ENCODE measurements at places on chromosomes 1 and 21.

DNA sequence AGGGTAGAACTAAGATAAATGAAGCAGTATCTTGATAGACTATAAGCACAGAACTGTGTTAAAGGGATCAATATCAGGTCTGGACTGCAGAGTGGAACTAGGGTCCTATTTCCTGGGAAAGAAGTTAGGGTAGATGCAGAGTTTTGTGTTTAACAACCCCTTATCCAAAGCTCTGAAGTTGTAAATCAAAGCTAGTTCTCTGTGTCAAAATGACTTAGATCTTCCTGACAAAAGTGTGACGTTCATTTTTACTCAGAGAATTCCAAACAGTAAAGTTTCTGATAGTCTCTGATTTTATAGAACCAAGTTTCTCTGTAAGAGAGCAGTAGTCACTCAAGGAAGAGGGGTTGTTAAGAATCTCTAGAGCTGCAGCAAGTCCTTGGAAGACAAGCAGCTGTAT, 8.3 kb downstream of the NUCKS1 start:
- no peak for DNase-seq

- no peak for DNase-seq
These were observed 55.7 kb upstream of the EPHA8 start for GRCh38 chr1:22507587-22507986.

DNA sequence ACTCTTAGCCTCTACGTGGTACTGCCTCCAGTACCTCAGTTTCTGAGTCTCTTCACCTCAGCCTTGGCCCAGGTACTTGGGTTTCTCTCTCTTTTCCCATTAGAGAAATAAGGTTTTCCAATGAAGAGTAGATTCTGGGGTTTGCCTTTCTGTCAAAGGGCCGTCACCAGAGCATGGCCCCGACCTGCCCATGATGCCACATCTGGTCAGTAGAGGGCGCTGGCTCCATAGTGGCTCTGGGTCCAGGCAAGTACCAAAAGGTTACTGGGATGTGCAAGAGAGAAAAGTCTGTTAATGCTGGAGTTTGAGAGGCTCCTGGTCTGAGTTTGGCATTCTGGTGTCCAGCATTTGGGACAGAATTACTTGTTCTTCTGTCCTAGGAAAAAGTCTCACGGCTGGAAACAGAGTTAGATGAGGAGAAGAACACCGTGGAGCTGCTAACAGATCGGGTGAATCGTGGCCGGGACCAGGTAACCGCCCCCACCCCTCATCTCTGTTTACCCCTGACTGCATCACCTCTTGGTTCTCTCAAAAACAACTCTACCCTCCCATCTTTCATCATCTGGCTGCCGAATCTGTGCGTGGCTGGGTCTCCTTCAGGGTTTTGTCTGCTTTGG, 5.3 kb upstream of the TUFT1 start:
- peak; percentile 74 for DNase-seq

DNA sequence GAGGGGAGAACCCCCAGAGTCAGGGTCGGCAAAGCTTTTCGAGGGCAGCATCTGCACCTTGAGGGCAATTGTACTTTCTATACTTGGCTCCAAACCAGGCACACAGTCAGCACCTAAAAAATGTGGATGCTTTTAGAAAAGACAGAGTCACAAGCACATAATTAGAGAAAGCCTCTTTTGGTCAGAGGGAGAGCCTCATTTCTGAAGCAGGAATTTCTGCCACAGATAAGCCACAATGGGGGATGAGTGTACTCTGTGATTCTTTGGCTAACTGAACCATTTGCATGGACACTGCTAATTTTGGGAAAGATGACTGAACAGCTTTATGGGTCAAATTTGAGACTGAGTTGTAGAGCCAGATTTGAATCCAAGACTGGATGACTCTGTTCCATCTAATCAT, 635.7 kb downstream of the KIF26B start:
- DNase-seq = no peak

GRCh38 chr1:29711582-29712283, 475.4 kb downstream of the PTPRU start:
- no peak for DNase-seq

GRCh38 chr1:93005252-93005598, 44.0 kb upstream of the DIPK1A start:
- no peak for DNase-seq

- no peak for DNase-seq
These were observed 22.1 kb downstream of the SERBP1 start for GRCh38 chr1:67408148-67408547.

DNA sequence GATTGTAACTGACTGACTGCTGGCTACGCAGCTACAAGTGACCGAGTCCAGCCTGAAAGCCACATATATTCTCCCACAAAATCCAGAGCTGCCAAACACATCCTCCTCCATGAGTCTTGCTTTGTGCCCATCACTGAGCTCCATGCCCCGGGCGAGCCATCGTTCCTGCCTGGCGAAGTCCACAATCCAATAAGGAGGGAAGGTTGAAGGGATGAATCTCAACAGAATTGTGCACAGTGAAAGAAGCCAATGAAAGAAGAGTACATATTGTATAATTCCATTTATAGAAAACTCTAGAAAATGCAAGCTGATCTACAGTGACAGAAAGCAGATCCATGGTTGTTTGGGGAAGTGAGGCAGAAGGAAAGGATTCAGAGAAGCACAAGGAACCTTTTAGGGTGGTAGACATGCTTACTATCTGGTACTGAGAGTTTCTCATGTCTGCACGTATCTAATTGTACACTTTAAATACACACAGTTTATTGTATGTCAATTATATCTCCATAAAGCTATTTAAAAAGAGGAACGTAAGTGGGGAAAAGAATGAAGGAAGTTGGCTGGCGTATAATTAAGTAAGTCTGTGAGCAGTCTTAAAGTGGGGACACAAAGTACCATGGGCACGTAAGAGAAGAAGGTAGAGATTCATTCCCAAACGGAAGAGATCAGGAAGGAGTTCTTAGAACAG, 115.9 kb upstream of the JUN start:
- no peak for DNase-seq

DNA sequence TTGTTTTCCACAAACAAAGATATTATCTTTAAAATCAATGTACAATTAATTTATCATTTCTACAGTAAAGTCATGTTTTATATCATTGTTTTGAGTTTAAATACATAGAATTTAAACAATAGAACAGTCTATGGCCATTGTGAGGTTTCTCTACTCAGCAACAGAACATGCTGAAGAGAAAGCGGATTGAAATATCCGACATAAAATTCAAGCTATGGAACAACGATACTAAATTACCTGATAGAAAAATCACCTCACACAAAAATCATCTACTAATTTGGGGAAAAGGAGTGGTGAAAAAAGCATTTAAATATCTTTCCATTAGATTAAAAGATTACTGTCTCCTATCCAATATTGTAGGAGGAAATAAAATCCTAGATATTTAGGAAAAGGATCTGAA, 12.6 kb downstream of the CDKN2C start:
- DNase-seq = no peak

GRCh38 chr21:44750675-44751025, 39.3 kb upstream of the TSPEAR start:
- no peak for DNase-seq

GRCh38 chr21:31872452-31873274, at the start of gene HUNK:
HUNK (plus strand) TSS chr21:31873020; CDS start chr21:31873675, 655 bp downstream.
- peak; percentile 37 for DNase-seq

GRCh38 chr1:163196449-163196787, 6.3 kb downstream of the RGS5 start:
- DNase-seq = no peak

- no peak for DNase-seq
These were observed 19.8 kb downstream of the LRRC38 start for GRCh38 chr1:13494025-13494424.

GRCh38 chr21:42861848-42862400, 17.4 kb downstream of the WDR4 start:
- no peak for DNase-seq

DNA sequence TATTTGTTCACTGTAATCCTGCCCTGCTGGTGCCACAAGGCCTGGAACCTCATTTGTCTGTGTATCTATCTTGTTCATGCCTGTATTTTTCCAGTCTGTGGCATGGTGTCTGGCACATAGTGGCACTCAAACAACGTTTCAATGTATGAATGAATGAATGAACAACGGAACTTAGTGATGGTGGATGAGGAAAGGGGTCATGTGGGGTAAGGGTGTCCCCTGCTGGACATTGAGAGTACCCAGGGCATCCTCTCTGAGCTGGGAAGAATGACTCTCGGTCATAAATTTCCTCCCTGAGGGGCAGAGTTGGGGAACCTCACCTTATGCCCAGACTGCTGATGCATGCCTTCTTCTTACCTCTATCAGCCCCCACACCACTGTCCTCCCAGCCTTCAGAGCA, 18.9 kb upstream of the ZNF683 start:
- DNase-seq = no peak

- no peak for DNase-seq
These were observed 7.5 kb upstream of the PYCR2 start for GRCh38 chr1:225931270-225932136.

DNA sequence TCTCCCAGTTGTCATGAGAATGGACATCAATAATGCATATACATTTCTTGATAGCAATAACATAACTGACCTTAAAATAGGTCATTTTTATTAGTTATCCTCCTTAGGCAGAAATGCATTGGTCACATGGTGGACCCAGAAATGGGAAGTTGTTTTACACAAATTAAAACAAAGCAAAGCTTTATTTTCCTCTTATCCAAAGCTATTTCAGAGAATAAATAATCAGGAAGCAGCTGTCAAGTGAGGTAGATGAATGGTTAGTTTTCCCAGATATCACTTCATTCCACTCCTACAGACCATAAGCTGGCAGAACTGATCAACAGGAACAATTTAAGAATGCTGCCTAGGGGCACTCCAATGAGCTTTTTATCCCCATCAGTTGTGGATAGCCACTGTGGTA, 16.0 kb upstream of the OLIG1 start:
- DNase-seq = no peak

GRCh38 chr1:60141276-60141675, 67.7 kb upstream of the C1orf87 start:
- no peak for DNase-seq

GRCh38 chr1:238916828-238917227, 469.5 kb upstream of the CHRM3 start:
- DNase-seq = no peak

- DNase-seq = no peak
These were observed 6.0 kb downstream of the PLEKHG5 start for GRCh38 chr1:6485168-6486101.

DNA sequence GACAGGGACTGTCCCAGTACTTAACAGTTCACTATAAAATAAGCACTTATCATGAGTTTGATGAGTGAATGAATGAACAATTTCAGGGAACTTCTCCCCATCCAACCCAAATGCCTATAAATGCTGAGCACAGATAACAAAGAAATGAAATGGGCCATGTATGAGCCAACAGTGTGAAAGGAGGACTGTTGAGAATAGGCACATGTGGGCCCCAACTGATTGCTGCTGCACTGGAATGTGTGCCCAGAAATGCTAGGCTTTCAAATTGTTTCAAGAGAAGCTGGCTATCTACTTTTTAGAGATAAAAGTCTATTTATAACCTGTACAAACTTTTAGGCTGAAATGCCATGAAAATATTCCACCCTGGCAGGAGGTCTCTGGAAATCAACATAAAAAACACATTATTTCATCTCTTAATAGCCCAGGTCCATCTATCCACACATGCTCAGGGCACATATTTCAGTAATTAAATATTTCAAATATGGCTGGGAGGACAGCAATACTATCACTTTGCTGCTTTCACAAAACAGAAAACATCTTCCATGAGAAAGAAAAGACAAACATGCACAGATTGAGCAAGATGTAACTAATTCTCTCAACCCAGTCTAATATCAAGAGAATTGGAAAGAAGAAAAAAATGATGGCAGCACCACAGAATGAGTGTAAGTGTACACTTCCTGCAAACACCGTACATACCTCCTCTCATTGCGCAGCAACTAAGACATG, 49.8 kb downstream of the COLGALT2 start:
- no peak for DNase-seq

GRCh38 chr1:167681024-167681423, 40.8 kb upstream of the MPZL1 start:
- DNase-seq = no peak

GRCh38 chr1:160157174-160157573, 5.8 kb downstream of the ATP1A4 start:
- DNase-seq = no peak

GRCh38 chr1:193415256-193415655, 228.8 kb upstream of the B3GALT2 start:
- DNase-seq = no peak

DNA sequence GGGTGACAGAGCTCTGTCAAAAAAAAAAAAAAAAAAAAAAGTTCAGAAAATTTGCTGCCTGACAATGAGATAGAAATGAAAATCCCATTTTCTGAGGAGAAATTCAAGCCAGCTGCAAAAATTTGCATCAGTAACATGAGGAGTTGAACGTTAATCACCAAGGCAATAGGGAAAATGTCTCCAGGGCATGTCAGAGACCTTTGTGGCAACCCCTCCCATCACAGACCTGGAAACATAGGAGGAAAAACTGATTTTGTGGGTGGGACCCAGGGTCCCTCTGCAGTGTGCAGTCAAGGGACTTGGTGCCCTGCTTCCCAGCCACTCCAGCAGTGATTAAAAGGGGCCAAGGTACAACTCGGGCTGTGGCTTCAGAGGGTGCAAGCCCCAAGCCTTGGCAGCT, 615.4 kb downstream of the RWDD3 start:
- no peak for DNase-seq

DNA sequence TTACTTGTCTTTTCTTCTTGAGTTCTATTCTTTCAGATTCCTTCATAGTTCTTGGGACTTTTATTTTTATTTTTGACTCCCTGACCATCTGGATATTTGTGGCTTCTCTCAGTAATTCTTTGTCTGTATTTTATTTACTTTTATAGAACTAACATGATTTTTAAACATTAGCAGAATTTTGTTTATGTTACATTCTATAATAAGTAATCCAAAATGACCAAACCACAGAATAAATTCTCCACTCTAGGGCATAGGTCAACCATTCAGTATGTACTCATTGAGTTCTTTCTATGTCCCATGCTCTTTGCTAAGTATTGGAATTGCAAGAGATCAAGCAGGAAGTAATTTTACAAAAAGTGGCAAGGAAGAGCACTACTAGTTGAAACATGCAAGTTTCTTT, 969.0 kb downstream of the TTLL7 start:
- DNase-seq = no peak

- no peak for DNase-seq
These were observed 98.5 kb downstream of the MRPL37 start for GRCh38 chr1:54298284-54299033.

DNA sequence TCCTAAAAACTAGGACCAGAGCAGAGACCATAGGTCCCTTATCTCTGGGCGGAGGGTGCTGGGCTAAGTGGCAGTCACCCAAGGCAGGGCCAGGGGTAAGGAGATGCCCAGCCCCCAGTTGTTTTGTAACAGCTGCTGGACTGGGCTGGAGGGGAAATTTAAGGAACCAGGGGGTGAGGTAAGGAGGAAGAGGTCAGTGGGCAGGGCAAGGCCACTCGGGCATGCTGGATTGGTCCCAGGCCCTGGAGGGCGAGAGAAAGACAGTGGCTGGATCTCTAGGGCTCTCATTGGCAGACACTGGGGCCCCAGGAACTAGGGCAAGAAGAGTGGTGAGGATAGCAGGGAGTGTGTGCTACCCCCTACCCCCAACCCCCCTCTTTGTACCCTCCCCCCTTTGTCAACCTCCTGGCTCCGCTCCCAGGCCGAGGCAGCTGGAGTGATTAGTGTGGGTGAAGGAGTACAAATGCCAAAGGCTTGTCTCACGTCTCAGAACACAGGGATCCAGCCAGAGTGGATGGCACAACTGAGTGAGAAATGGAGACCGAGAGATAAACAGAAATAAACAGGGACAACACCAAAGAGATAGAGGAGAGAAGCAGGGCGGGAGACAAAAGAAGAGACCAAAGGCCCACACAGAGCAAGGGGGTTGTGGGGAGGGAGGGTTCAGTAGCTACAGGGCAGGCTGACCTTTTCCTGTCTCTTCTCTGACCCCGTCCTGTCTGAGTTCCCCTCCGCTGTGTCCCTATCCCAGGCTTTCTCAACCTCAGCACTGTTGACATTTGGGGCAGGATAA, 20.5 kb upstream of the THRAP3 start:
- no peak for DNase-seq
